ENCODE measurements at places on chromosomes 7 and 10.

DNA sequence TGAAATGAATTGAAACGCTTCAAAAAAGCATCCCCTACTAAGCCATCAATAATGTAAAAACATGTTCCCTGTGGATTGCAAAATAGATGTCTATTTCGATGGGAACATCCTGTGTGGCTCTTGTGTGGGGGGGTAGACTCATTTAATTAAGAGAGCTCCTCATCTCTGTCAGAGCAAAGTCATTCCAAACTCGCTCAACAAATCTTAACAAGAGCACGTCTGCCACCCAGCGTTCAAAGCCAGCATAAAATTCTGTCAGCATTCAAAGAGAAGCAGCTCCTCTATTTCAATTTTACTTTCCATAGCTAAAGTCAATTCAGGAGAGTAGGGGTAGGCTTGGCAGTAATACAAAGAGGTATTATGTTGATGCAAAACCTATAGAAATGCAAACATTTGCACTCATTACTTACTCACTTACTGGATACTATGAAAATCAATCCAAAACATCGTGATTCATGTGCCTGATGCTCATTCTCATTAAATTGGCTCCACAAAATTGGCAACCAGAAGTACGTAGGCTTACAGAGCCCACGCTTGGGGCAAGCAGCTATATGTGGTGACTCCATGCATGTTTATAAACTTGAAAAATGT is 114.9 kb downstream of the IPMK start:
- peak; percentile 70 for DNase-seq

- DNase-seq: no peak
These were observed 193.0 kb upstream of the CELF2 start for GRCh38 chr10:10824591-10825148.

DNA sequence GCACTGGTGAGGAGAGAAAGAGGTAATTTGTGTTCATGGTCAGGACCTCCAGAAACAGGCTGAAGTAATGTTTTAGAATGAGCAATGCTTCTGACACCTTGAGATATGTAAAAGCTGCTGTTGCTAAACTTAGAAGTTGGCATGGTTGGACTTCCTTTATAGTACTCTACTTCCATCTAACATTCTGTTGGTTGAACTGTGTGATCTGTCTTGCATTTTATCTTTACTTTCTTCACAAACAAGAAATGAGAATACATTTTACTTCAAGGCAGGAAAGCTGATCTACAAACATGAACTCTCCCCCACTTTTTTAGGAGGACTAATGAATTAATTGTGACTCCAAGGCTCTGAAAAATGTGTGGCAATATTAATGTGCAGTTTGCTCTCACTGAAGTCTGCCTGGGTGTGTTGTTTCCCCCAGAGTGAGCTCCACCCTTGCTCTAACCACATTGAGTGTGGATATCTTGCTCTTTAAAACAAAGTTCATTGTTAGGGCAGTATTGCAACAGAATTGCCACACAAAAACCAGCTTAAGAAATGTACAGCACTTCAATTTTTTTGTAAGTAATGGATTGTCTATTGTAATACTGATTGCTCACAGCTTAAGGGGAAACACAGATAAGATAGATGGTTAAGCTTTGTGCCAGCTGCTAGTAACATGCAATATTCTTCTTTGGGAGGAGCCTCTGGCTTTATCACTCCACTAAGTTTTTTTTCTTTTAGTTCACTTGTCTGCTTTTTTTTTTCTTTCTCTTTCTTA is 69.0 kb downstream of the ADD3 start:
- DNase-seq: no peak

GRCh38 chr7:121084748-121085336 is 96.3 kb downstream of the CPED1 start:
- no peak for DNase-seq

GRCh38 chr7:101496017-101496416 is 133.1 kb downstream of the MYL10 start:
- DNase-seq: no peak

- no peak for DNase-seq
These were observed 78.7 kb upstream of the AGR3 start for GRCh38 chr7:16960337-16960965.

GRCh38 chr10:132684164-132684891 is 101.6 kb downstream of the NKX6-2 start:
- no peak for DNase-seq

DNA sequence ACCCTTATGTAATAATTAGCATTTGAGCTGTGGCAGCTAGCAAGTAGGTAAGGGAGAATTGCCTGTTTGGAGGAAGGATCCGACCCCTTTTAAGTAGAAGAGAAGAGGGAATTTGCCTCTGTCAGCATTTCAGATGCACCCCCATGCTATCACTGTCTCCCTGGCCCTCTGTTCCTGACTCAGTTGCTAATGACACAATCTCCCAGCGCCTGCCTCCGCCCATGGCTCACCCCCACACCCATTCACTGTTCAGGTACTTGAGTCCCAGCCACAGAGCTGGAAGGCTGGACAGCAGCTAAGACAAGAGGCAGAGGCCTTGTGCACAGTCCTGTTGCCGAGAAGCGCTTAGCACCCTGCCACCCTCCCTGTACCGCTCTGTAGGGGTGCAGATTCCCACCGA is 512.3 kb upstream of the GALNT17 start:
- DNase-seq: no peak

GRCh38 chr7:123012435-123012834 is 16.9 kb upstream of the TAS2R16 start:
- no peak for DNase-seq

DNA sequence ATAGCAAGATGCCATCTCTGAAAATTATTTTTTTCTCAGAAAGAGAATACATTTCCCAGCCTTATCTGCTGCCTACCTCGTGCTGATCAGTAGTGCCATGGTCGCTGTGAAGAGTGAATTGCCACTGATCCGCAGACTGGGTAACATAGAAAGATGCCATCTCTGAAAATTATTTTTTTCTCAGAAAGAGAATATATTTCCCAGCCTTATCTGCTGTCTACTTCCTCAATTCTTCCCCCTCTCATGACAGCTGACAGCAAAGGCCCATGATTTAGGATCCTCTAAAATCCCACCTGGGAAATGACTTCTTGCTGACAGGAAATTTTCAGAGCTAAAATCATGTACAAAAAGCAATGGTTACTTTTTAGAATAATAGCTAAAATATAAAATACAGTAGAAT is 92.5 kb upstream of the AHR start:
- no peak for DNase-seq

- no peak for DNase-seq
These were observed 32.6 kb downstream of the PRLHR start for GRCh38 chr10:118562851-118563250.

- peak; percentile 33 for DNase-seq
These were observed 9.1 kb upstream of the TMEM236 start for GRCh38 chr10:17742918-17743317.

GRCh38 chr7:138658889-138659288 is 42.3 kb downstream of the SVOPL start:
- no peak for DNase-seq

GRCh38 chr10:36171953-36172940 is 530.2 kb upstream of the FZD8 start:
- no peak for DNase-seq

GRCh38 chr7:33157781-33158180 is 28.4 kb downstream of the BBS9 start:
- DNase-seq: no peak

GRCh38 chr10:61883371-61884025 is 18.0 kb upstream of the ARID5B start:
- DNase-seq: no peak

GRCh38 chr7:105224884-105225651 is 163.7 kb downstream of the SRPK2 start:
- no peak for DNase-seq

DNA sequence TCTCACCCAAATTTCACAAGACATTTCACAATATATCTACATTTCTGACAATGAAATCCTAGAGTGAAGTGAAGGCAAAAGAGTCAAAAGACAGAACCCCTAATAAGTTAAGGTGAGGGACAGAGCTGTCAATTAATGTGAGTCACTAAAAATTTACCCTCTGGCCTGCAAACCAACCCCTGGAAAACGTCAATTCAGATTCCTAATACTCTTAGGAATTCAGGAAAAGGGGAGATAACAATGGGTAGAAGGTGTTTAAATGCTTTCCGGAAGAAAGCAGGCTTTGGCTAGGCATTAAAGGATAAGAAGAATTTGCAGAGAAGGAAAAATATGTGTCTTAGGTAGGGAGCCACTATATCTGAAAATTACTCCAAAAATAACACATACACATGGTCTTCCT is 299.6 kb downstream of the INHBA start:
- no peak for DNase-seq

GRCh38 chr7:40700653-40701421 is 566.0 kb downstream of the SUGCT start:
- no peak for DNase-seq

DNA sequence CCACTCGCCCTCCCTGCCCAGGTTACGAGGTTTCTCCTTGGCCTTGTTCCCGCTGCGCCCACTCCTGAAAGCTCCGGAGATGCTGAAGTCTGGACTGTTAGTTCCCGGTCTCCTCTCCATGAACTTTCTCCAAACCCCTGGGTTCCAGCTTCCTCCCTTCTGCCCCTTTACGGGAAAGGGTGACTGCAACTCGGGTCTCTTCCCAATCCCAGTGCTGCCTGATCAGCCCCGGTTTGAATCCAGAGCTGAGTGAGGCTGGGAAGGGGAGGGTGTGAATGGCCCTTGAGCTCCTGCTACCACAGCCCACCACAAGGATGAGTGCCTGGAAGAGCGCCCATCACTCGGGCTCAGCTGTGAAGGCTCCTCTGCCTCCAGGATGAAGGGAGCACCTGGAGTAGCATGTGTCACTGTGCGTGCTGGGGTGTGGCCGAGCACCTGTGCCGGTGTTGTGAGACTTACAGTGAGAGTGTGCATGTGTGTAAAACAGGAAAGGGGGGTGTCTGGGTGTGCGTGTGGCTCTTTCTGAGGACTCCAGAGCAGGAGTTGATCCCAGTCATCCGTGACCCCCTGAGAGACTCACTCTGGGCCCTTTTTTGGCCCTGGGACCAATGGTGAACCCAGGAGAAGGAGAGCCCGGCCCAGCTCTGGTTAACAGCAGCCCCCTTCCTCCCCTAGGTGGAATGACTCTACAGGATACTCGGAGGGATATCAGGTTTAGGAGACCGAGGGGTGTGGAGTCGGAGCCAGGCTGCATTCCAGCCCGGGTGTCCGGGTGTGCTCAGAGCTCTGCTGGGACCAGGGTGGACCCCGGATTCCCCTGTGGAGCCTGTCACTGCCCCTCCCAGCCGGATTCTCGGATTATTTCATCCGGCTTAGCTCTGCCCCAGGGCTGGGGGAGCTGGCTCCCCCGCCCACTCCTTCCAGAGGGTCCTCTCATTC is 1.1 kb upstream of the ZNF467 start:
- peak; percentile 34 for DNase-seq

- no peak for DNase-seq
These were observed 46.3 kb downstream of the CUL2 start for GRCh38 chr10:35043796-35044344.

DNA sequence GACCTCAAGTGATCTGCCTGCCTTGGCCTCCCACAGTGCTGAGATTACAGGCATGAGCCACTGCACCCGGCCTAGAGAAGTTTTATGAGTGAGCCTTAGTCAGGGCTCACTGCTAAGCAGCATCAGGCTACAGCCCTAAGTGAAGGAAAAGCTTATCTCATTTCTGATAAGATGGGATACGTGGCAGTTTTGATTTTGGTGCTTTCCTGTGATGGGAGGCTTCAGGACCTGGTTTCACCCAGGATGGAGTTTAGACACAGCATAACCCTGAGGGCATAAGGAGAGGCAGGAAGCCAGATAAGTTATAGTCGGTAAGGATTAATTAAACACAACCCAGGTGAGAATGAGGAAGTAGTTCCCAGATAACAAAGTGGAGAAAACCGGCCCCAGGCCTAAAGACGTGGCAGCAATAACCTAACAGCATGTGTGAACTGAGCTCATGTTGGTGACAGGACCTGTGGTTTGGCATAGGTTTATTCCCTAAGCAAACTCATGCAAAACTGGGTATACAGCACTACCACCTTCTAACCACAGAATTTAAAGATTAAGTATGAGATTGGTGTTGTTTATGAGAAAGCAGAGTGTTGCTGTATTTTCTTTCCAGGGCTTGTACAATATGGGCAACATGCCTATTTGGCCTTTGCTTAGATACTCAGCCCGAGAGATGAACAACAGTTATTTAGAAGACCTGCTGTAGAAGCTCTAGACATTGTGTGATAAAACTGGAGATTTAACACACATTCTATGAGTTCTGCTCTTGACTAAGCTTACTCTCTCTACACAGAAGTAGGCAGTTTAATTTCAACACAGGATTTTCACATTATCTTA is 119.4 kb downstream of the COL28A1 start:
- peak; percentile 66 for DNase-seq

DNA sequence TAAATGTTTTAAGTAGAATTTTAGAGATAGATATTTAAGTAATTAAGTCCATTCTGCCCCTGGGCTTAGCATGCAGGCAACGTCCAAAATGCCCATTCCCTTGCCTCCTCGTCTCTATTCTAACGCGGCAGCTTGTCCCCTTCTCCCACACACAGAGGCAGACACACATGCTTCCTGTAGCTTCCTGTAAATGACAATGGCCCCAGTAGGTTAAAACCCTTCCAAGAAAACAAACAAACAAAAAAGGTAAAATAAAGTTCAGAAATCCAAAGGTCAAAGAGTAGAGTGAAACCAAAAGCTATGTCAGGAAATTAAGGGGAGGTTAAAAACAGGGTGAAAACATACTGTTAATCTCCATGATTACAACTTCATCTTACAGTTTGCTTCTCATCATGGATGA is 857.6 kb downstream of the GATA3 start:
- DNase-seq: no peak

DNA sequence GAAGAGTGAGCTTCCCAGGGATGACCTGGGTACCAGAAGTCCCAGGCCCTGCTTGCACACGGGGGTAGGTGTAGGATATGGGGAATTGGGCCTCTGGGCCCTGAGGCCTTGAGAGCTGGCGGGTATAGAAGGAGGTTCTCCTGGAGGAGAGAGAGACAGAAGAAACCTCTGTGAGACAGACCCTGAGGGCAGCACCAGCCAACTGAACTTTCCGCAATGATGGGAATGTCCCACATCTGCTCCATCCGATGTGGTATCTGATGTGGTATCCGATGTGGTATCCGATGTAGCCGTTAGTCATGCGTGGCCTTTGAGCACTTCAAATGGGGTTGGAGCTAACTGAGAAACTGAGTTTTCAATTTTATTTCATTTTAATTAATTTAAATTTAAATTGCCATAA is 30.6 kb upstream of the PLEKHA1 start:
- DNase-seq: no peak

DNA sequence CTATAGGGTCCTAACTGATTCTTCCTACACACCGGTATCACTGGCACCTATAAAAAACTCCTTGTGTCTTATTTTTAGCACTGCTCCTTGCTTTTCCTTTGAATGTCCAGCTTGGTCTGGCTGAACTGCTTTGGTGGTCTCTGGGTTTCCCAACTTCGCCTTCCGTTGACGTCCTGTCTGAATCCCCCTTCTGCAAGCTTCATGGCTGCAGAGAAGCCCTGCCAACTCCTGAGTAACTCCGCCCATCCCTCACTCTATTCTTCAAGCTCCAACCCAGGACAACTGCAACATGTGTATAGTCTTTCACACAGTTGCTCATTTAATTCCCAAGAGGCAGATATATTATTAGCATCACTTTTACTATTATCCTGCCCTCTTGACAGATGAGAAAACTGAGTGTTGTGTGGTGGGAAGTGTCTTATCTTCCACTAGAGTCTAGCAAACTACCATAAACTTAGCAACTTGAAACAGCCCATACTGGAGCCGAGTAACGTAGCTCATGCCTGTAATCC is 40.9 kb downstream of the MTURN start:
- DNase-seq: no peak

Measured in WERI-Rb-1 (cell line).